ENCODE measurements at places on chromosomes 3 and 15.

GRCh38 chr3:191257286-191257685 is 58.2 kb downstream of the OSTN start:
- DNase-seq = no peak

GRCh38 chr15:81785181-81785580 is 260.6 kb downstream of the MEX3B start:
- no peak for DNase-seq

GRCh38 chr3:45712434-45713110 is 23.4 kb downstream of the SACM1L start:
- no peak for DNase-seq

DNA sequence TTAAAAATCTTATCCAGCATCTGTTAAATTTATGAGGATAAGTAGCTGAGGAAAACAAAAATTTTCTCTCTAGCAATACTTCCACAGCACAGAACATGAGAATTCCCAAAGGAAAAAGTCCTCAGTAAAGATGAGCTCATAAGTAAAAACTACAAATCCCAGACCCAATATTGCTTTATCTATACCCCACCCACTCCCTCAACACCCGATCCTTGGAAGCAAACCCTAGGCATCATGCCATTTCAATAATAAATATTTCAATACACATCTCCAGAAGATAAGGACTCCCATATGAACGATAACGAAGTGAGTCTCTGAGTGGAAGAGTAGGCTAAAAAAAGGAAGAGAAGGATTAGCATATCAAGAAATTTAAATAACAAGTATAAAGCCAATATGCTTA is 8.3 kb upstream of the PRR20G start:
- no peak for DNase-seq

- DNase-seq = no peak
Observed at GRCh38 chr3:144556392-144556791, 584.8 kb downstream of the DIPK2A start.

- no peak for DNase-seq
Observed at GRCh38 chr3:124439603-124440002, 290.6 kb upstream of the UMPS start.

GRCh38 chr3:42795621-42796181 is 8.6 kb downstream of the HIGD1A start:
- no peak for DNase-seq

DNA sequence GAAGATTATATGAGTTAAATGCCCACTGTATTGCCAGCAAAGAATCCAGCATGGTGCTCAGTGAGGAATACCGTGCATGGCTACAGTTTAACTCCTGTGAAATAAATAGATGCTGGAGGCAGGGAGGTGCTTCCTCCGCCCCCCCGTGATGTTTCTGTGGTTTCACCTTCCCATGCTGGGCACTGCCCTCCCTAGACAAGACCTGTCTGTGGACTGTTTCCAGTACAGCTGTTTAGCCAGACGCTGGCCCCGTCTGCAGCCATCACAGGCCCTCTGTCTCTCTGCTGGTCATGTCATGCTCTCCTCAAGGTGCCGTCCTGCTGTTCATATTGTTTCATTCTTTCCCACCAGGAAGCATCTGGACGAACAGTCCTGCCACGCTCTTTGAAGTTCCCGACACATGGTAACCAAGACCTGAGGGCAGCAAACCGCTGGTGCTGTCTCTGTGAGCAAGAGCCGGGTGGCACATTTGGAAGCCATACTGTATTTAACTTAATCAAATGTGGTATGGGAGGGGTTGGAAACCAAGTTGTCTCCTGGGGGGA is 31.4 kb downstream of the GOLGA8S start:
- no peak for DNase-seq

GRCh38 chr15:98160236-98160635 is 199.7 kb downstream of the ARRDC4 start:
- DNase-seq = peak; percentile 15

- no peak for DNase-seq
Observed at GRCh38 chr3:149654188-149654601, 3.6 kb downstream of the WWTR1 start.

GRCh38 chr3:99410789-99411311 is 227.5 kb upstream of the COL8A1 start:
- no peak for DNase-seq

DNA sequence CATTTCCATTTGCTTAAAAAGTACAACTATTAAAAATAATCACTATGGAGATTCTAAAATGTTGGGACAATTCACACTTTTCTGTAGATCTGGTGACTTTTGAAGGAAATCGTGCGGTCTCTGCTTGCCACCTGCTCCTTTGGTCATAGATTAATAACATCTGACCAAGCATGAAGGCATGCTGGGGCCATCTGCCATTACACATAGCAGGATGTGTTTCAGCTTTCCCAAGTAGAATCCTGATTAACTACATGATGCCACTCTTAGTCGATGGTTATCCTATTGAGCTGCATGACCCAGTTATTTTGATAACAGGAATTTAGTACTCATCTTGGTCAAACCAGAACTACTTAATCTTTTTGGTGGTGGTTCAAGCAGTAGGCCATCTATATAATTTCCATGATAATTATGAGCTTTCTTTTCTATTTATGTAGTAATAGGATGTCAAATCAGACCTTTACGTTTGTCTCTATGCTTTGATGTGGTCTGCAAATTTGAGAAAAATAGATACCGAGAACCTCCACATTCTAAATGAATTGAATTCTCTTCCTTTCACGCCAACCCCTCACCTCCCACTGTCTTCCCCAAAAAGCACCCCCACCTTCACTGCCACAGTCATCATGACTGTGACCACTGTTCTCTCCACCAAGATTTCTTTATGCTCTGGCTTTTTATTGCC is 158.1 kb downstream of the DIPK2A start:
- no peak for DNase-seq

DNA sequence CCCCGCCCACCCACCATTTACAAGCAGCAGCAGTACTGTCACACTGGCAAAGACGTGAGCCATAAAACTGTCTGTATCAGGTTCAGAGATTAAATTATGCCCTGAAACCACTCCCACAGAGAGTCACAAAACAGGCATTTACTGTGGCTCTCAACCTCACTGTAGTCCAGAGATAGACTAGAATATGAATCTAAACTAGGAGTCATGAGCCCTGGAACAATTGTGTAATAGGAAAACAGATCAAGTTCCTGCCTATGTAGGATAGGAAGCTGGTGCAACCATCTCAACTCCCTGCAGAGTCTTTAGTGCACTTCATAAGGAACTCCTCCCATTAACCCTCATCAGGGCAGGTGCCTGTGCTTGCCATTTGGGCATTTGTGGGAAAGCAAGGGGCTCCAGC is 61.7 kb downstream of the FAM227B start:
- no peak for DNase-seq

DNA sequence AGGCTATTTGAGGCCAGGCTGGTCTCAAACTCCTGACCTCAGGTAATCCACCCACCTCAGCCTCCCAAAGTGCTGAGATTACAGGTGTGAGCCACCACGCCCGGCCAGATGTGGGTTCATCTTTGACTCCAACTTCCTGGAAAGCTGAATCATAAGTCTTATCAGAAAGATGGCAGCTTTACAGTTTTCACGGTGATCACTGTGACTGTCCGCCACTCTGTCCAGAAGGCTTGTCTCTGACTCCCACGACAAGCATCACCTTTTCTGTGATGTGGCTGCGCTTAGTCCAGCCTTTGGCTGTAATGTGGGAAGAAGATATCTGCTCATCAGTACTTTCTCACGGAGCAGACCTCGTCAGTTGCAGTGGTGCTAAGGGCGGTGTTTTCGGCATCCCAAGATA is 527.7 kb downstream of the GABRG3 start:
- DNase-seq = no peak

- DNase-seq = no peak
Observed at GRCh38 chr3:72213296-72214065, 428.5 kb upstream of the PROK2 start.

DNA sequence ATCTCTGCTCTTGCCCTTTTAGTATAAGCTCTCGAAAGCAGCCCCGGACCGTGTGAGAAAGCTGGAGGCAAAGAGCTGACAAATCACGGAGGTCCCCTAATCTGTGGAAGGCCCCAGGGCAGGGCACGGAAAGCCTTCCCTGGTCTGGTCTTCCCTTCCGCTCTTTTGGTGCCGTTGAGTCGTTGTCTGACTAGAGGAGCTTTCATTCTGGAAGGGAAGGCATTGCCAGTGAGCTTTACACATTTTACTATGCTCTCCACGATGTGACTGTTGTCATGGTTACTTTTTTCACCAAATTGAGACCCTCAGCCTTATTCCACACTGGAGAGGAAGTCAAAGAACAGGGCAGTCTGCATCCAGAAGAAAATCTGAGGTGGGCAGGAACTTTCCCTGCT is 71.7 kb downstream of the CYP19A1 start:
- DNase-seq = no peak

- DNase-seq = no peak
Observed at GRCh38 chr15:69161878-69162213, 1.4 kb downstream of the GLCE start.

DNA sequence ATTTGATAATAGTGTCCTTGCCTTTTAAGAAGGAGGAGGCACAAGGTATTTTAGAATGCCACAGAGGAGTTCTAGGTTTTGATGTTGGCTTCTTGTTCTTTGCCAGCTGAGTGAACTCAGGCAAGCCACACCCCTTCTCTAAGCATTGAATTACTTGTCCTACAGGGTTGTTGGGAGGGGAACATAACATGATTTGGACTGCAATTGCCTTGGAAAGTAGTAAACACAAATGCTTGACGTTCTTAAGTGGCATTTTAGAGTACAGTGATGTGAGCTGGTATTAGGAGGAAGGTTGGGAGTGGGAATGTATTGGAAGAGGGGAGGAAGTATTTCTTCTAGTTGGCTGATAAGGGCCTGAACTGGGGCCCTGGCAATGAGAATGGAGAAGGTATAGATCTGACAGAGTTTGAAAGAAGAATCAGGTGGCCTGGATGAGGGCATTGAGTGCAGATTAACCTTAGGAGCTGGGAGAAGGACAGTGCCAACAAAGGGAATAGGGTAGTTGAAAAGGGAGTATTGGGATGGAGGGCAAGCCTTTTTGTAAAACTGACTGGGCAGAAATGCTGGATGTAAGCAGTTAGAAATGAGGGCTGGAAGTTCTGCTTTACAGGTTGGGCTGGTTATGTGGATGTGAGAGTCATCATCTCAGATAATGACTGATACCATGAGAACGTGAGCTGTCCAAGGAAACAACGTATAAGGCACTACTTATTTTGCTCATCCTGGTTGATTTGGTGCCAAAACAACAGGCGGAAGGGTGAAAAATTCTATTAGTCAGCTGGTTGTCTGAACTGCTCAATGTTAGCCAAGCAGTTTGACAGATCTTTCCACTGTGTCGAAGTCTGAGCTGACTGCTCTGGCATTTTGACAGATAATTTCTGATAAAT is 16.7 kb downstream of the KAT2B start:
- no peak for DNase-seq

DNA sequence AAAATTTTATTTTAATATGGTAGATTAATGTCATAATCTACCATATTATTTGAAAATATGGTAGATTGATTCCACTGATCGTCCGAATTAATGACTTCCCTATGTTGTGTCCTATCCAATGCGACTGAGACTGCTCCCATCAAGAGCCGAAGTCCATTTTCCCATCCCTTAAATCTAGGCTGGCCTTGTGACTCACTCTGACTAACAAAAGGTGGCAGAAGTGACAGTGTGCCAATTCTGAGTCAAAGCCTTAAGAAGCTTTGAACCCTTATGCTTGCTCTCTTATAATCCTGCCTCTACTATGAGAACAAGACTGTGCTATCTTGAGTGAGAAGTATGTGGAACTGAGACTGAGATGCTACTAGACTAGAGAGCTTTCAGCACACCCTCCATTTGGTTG is 387.2 kb downstream of the ROBO1 start:
- no peak for DNase-seq

- no peak for DNase-seq
Observed at GRCh38 chr3:188439080-188439479, 285.1 kb downstream of the LPP start.

- no peak for DNase-seq
Observed at GRCh38 chr3:197331131-197331530, 32.7 kb upstream of the DLG1 start.

DNA sequence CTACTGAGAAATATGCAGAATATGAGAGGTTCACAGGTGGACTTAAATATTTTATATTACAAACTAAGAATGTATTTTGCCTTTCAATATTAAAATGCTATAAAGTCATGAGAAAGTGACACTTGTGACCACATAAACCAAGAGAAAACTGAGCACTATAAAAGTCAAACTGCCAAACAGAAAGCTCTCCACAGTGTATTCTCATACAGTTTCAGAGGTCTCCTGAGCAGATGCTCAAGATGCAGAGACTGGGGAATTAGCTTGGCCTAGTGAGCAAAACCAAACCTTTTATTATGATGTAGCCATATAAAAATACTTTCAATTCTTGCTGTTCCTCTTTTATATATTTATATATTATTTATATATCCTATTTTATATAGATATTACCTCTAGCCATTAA is 227.8 kb downstream of the TBC1D5 start:
- DNase-seq = no peak

DNA sequence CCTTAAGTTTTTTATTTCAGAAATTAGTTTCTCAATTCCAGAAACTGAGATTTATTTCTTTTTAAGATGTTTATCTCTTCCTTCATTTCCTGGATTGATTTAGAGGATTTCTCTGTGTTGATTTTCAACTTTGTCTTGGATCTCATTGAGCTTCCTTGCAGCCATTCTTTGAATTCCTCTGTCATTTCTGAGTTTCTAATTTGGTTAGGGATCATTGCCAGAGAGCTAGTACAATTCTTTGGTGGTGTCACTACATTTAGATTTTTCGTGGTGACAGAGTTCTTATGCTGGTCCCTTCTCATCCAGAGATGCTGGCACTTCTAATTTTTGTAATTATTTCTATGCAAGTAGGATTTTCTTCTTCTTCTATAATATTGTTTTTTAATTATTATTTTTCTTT is 691.1 kb upstream of the NAALADL2 start:
- DNase-seq = no peak

- no peak for DNase-seq
Observed at GRCh38 chr3:59265566-59265965, 215.7 kb upstream of the CFAP20DC start.

DNA sequence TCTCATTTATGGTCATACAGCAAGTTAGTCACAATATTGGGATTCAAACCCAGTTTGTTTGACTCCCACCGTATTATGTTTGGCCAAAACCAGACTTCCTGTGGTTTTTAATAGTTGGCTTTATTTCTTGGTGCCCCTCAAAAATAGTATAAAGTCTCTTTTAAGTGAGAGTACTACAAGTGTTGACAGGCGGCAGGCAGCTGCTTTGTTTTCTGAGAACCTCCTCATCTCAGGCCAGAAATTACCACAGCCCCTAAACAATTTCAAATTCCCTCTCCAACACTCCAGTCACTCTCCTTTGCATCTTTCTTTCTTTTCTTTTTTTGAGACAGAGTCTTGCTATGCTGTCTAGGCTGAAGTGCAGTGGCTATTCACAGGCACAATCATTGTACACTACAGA is 121.5 kb downstream of the POLR2M start:
- DNase-seq = no peak

DNA sequence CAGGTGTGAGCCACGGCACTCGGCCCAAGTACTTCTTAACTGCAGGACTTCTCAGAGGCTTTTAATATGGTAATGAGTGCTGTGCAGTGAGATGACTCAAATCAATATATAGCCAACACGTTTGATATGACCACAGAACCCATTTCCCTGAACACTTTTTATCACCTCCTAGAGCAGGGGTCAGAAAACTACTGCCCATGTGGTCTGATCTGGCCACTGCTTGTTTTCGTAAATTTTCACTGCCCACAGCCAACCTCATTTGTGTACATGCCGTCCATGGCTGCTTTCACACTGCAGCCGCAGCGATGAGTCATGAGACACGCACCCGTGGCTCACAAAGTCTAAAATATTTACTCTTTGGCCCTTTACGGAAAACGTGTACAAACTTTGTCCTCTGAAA is 179.2 kb downstream of the RORA start:
- DNase-seq = no peak

Data from activated T-cell treated with anti-CD3 and anti-CD28 coated beads for 48 hours (primary cell).